ENCODE measurements at places on chromosomes 1 and 21.

DNA sequence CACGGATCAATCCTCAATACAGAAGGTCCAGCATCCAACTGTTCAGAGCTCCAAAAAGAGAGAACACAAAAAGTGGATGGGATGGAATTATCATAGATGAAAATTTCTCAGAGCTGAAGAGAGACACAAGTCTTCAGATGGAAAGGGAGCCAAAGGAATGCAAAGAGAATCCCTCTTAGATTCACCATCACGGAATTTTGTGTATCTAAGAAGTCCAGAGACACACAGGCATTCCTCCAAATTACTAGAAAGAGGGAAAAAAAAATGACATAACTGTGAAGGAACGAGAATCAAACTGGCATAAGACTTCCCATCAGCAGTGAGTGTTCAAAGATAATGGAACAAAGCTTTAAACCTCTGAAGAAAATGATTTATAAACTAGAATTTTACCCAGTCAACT is 101.2 kb downstream of the ZSCAN20 start:
- DNase-seq = no peak

DNA sequence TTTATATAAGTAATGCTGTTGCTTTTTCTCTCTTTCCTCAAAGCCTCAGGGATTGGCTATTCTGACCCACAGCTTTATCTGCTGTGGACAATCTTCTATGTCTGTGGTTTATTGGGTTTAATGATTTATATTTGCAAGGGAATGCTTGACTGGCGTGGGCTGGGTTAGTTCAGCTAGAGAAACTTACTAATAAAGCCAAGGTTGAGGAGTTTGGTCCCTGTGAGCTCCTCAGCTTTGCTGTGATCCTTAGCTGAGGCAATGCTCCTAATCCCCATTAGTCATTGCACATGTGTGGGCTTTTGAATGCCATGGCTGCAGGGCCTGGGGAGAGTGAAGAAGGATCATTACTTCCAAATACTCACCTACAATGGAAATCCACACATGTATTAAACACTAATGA is 179.3 kb downstream of the ZNF326 start:
- DNase-seq = no peak

DNA sequence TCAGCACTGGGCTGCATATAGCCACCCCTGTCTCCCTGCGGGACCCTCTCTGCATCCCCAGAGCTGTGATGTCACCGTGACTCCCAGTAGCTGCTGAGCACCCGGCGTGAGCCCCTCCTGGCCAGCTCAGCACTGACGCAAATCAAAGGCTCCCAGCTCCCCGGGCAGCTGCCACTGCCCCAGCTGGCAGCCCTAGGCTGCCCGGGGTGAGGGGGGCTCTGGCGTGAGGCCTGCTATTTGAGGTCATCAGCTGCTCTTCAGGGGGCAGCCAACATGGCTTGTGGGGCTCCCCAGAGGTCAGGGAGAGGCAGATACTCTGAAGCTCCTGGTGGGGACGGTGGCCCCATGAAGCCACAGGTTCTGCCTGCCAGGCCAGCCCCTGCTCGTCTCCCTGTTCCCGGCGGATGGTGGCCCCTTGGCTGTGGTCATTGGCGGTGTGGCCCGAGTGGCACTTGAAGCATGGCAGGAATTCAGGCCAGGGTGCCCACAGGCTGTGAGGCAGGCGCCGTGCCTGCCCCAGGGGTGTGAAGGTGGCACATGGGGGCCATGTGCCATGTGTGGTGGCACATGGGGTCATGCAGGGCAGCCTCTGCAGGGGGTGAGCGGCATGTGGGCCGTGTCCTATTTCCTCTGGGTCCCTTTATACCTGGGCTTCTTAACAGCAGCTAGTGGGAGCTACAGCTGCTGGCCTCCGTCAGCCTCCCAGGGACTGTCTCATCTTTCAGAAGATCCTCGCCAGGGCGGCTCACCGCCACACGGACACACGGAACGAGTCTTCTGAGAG is 85.4 kb downstream of the SIK1 start:
- DNase-seq = no peak

DNA sequence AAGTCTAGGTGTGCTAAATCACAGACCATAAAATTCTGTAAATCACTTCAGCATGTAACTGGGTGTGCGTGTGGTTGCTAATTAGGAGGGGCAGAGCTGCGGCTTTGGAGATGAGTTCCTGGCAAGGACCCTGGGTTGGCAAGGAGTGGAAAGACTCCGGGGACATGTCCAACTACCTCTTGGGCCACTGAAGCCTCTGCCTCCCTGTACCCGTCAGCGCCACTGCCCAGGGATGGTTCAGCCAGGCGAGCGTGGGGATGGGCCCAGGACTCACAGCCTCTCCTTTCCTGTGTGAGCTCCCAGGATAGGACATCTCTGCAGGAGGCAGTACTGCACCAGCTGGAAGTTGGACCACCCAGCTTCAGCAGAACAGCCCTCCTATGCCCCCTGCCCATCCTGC is 386.4 kb upstream of the VAMP3 start:
- DNase-seq = no peak

DNA sequence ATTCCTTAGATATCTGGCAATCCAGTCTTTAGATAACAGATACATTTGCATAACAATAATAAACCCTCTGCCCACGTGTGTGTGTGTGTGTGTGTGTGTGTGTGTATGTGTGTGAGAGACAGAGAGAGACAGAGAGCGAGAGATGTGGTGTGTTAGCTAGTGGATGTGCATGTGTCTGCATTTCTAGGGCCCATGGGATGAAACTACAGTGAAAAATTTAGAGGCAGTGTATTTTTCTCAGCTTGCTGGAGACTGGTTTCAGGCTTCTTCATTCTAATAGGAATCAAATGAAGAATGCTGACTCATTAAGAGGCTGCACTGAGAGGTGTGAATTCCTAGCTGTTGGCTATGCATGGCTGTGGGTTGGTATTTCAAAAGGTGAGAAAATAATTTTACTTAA is 303.2 kb downstream of the LMX1A start:
- no peak for DNase-seq

DNA sequence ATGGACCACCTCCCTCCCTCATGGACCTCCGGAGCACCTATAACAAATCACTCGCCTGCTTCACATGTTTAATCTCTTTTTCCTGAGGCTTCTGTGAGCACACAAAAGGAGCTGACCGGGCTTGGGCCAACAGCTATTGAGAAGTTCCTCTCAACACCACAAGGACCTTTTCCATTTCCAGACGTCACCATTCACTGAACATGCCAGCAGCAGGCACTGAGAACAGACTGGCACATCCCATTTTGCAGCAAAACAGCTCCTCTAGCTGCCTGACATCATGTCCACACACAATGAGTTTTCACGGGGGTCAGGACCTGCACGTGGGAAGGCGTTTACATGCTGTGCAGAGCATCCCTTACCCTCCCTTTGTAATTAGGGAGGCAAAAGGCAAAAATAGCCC is 11.0 kb downstream of the SUSD4 start:
- DNase-seq = no peak

- no peak for DNase-seq
Observed at GRCh38 chr1:198161718-198162090, 4.9 kb downstream of the NEK7 start.

- DNase-seq = no peak
Observed at GRCh38 chr1:210089855-210090254, 142.7 kb upstream of the SERTAD4 start.

DNA sequence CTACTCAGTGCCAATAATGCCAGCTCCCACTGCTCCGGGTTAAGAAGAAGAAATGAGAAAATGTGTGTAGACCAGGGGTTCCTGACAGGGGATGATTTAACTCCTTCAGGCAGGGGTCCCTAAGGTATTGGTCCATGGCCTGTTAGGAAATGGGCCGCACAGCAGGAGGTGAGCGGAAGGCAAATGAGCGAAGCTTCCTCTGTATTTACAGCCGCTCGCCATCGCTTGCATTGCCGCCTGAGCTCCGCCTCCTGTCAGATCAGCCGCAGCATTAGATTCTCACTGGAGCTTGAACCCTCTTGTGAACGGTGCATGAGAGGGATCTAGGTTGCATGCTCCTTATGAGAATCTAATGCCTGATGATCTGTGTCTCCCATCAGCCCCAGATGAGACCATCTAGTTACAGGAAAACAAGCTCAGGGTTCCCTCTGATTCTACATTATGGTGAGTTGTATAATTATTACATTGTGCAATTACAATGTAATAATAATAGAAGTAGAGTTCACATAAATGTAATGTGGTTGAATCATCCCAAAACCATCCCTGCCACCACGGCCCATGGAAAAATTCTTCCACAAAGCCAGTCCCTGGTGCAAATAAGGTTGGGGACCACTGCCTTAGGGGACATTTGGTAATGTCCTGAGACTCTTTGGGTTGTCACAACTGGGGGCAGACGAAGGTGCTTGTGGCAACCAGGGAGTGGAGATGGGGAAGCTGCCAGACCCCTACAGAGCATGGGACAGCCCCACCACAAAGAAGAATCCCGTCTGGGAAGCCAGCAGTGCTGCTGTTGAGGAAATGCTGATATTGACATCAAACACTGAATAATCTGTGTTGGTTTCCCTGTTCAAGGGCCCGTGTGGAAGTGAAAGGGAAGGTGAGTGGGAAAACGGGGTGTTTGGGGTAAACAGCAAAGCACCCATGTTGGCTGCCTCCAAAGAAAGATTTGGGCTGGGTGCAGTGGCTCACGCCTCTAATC is 60.8 kb downstream of the DHRS3 start:
- DNase-seq = no peak

DNA sequence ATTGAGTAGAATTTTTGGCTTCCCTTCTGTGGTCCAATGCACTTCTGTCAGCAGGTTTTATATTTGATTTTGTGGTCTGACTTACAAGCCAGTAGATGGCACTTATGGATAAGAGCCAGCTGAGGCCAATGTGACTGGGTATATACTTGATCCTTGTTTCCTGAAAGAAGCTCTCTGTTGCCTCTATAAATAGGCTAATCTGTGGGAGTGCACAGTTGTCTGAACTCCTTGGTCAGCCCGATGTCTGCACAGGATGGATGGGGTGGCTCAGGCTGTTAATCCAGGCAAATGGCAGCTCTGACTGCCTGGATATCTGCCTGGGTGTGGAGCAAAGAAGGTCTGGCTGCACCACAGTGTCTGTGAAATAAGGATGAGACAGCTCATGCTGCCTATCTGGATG is 1183.7 kb upstream of the PRMT6 start:
- DNase-seq = no peak

DNA sequence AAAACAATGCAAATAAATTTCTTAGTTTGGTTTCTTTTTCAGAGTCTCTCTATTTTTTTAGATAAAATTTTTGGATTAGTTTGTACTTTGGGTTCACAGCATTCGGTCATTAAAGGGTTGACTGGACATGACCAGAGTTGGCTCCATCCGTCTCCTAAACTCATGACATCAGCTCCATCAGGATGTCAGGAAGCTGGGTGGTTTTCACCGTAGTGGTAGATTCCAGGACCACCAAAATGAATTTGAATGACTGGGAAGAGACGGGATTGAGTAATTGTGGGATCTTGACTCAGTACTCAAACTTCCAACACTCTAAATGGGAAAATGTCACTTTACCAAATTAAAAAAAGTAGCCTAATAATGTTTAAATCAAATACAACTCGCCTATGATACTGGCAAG is 279.2 kb upstream of the DUSP10 start:
- DNase-seq = no peak

DNA sequence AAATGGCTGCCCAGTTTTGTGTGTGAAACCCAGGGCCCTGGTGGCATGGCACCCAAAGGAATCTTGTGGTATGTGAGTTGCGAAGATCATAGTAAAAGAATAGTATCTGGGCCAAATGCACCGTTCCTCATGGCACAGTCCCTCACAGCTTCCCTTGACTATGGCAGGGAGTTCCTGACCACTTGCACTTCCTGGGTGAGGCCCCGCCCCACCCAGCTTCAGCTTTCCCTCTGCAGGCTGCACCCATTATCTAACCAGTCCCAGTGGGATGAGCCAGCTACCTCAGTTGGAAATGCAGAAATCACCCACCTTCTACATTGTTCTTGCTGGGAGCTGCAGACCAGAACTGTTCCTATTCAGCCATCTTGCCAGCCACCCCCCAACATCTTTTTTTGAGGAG is 63.0 kb downstream of the SLC5A9 start:
- no peak for DNase-seq

- no peak for DNase-seq
Observed at GRCh38 chr1:207960346-207960745, 49.4 kb upstream of the CD34 start.

- DNase-seq = no peak
Observed at GRCh38 chr1:114002492-114003239, 23.4 kb downstream of the OLFML3 start.

- DNase-seq = no peak
Observed at GRCh38 chr1:173639102-173639501, 4.0 kb downstream of the TEX50 start.

DNA sequence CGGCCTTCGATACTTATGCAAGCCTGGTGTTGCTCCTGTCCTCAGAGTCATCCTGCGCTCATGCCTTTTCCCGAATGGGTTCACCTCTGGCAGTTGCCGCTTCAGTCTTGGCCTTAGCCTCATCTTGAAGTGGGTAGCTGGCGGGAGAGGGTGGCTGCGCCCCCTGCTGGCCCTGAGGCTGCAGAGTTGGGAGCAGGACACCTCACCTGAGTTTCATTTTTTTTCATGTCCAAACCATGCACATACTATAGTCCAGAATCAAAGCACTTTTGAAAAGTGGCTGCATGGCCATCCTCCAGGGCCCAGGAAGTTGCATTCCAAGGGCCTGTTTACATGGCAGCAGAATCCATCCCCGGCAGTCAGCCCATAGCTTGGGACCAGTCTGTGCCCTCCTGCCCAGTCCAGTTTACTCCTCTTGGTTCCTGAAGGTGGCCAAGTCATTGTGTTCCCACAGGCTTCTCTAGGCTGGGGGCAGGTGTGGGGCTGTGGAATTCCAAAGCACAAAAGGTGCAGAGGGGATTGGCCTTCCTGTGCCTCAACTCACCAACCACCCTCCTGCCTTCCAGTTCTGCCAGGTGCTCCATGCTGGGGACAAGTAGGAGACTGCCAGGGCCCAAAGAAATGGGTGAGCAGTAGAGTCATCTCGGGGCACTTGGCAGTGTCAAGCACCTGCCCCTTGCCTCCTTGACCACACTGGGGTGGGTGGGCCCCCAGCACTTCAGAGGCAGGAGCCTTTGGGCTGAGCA is 44.0 kb downstream of the YARS1 start:
- DNase-seq = peak; percentile 24

DNA sequence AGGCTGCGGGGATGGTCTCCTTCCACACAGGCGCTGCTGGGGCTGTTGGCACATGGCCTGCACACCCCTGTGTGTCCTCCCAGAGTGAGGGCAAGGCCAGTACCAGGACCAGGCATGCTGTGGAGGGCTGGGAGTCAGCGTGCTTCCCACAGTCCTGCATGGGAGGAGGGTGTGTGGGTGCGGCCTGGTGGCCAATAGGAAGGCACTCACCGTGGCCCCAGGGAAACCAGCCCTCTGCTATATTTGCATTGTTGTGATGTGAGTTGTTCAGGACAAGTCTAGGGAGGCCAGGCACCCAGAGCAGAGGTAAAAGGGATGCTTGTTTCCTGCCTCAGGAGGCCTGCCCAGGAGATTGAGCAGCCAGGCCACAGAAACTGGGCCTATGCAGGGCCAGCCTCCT is 59.5 kb downstream of the S100B start:
- DNase-seq = no peak

- no peak for DNase-seq
Observed at GRCh38 chr1:245690946-245691541, 536.3 kb downstream of the KIF26B start.

All from cortex of kidney (tissue), 1 donor.